ENCODE measurements at places on chromosomes 1 and 21. TPM values are rescaled to one million over a fixed set of nuclear protein-coding genes. Genes with fewer than 3 reads are reported as not detected.

The LRRIQ3 gene
- 0.51 TPM for total RNA-seq

The ERO1B gene
- total RNA-seq = 3.7 TPM

The SLX9 gene
- total RNA-seq = 17.1 TPM

The UTS2 gene
- not detected for total RNA-seq

The RBP7 gene
- 0.77 TPM for total RNA-seq

The TMEM52 gene
- total RNA-seq = 0.13 TPM

The PWP2 gene
- 13.1 TPM for total RNA-seq

The CLCA4 gene
- total RNA-seq = not detected

The VHLL gene
- 0.13 TPM for total RNA-seq

The RBM11 gene
- total RNA-seq = not detected

The FAM78B gene
- total RNA-seq = 0.38 TPM

The GTF2B gene
- total RNA-seq = 34.8 TPM

The SLC2A5 gene
- 0.13 TPM for total RNA-seq

The AQP10 gene
- not detected for total RNA-seq

The ACTL8 gene
- total RNA-seq = not detected

The HSD3B2 gene
- total RNA-seq = not detected

The RNU1-3 gene
- total RNA-seq = under 0.01 TPM

The GOLPH3L gene
- total RNA-seq = 10.7 TPM

The SELL gene
- 0.13 TPM for total RNA-seq

The FCRL4 gene
- total RNA-seq = not detected

The REN gene
- total RNA-seq = not detected

The FLG2 gene
- total RNA-seq = not detected

The KIF21B gene
- total RNA-seq = 1.9 TPM

The C4BPA gene
- total RNA-seq = not detected

The B3GALNT2 gene
- total RNA-seq = 35.8 TPM

The OR2T11 gene
- total RNA-seq = not detected

The CR2 gene
- under 0.01 TPM for total RNA-seq

The SPRR2F gene
- not detected for total RNA-seq

The LCE3E gene
- not detected for total RNA-seq

The KCNK2 gene
- total RNA-seq = 0.26 TPM

The CFAP107 gene
- not detected for total RNA-seq

The S100A7 gene
- not detected for total RNA-seq

The TLR5 gene
- total RNA-seq = 0.51 TPM

The OR1C1 gene
- total RNA-seq = not detected

The SUSD4 gene
- under 0.01 TPM for total RNA-seq

The TDRD5 gene
- total RNA-seq = 0.51 TPM

The RNU1-2 gene
- total RNA-seq = under 0.01 TPM

The TMEM125 gene
- not detected for total RNA-seq

The C1orf216 gene
- 12.6 TPM for total RNA-seq

The TPTE gene
- total RNA-seq = not detected

The KCNJ9 gene
- not detected for total RNA-seq

The VWA5B1 gene
- total RNA-seq = not detected

The LCE1E gene
- total RNA-seq = not detected

The BCL2L15 gene
- total RNA-seq = 0.13 TPM

Measured in dermis microvascular lymphatic vessel endothelial cell (primary cell).